ENCODE measurements at places on chromosomes 7 and 10. TPM values are rescaled to one million over a fixed set of nuclear protein-coding genes. Genes with fewer than 3 reads are reported as not detected.

The ANKRD30A gene
- total RNA-seq = not detected

The TUBB8 gene
- total RNA-seq = not detected

The ASAH2 gene
- total RNA-seq = 2.1 TPM

The CYP2C19 gene
- total RNA-seq = not detected

The CDC14C gene
- total RNA-seq = not detected

The TAS2R16 gene
- not detected for total RNA-seq

The OR2A12 gene
- total RNA-seq = not detected

The OR2F2 gene
- total RNA-seq = not detected

The SLC16A9 gene
- 0.48 TPM for total RNA-seq

The LGI1 gene
- total RNA-seq = not detected

The NACAD gene
- total RNA-seq = 0.60 TPM

The ACTL6B gene
- total RNA-seq = not detected

All from activated CD4-positive, alpha-beta memory T cell treated with anti-CD3 and anti-CD28 coated beads, Interleukin-2, amount 10 ng/mL, durations not matched to agents 7 days and 5 days (primary cell).